NCI-H146 (cell line): ENCODE measurements at places on chromosomes 11 and 22.

DNA sequence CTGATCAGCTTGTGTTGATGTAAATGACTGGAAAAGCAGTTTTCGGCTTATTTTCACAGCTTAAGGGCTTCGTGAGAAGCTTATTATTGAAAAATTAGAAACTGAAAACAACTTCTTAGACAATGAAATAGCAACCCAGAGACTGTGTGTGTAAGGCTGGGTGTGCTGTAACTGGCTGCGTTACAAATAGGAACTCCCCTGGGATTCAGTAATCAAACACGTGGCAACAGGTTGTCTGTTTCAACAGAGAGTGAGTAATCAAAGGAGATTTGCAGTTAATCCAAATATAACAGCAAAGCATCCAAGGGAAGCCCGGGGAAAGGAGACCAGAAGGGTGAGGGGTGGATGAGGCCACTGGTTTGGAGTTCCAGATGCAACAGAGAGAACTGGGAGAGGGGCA is 19.2 kb downstream of the NTM start:
- no peak for DNase-seq

DNA sequence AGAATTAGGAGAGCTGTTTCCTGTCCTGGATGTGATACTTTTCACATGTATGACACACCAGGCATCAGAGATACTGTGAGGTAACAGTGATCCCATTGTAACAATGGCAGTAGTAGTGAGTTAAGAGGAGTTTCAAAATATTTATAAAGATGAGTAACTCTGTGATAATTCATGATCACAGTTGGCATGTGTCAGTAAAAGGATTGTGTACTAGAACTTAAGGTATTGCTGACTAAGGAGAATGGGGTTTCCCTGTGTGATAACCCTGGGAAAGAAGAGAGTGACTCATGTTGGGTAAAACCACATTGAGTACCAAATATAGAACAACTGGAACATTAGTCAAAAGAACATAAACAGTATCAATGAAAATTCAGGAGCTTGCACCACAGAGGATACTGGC is 22.9 kb upstream of the SLC5A1 start:
- DNase-seq: no peak

DNA sequence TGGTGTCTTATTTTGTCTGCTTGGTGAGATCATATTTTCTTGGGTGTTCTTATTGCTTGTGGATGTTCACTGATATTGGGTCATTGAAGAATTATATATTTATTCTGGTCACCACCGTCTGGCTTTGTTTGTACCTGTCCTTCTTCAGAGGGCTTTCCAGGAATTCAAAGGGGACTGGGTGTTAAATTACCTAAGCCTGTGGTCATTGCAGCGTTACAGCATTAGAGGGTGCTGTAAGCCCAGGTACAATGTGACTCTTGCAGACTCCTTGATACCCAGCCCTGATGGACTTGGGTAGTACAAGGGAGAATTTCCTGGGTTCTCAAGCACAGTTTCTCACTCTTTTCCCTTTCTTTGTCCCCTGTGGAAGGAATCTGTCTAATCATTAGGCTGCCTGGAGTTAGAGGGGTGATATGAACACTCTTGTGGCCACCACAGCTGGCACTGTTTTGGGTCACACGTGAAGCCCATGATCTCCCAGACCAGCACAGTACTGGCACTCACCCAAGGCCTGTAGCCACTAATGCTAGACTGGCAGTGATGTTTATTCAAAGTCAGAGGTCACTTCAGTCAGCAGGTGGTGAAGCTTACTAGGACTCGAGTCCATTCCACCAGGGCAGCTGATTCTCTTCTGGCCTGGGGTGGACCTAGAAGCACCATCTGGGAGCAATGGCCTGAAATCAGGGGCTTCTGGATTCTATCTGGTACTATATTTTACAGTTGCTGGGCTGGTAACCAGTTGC is 56.1 kb upstream of the NARS2 start:
- no peak for DNase-seq

DNA sequence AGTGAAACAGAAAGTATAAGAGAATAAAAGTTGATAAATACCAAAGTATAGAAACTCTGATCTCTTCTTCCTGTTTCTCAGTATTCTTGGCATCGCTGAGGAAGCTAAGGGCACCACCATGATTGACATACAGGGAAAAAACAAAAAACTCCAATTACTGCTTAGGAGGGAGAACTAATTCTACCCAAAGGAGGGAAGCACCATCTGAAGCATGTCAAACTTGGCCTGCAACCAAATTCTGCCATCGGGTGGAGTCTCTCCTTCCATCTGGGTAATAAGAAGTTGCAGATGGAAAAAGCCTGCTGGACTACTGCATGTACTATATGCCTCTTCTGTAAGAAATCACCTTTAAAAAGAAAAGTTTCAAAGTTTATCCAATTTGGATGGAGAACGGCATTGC is 30.5 kb upstream of the PPP2R1B start:
- DNase-seq: no peak

DNA sequence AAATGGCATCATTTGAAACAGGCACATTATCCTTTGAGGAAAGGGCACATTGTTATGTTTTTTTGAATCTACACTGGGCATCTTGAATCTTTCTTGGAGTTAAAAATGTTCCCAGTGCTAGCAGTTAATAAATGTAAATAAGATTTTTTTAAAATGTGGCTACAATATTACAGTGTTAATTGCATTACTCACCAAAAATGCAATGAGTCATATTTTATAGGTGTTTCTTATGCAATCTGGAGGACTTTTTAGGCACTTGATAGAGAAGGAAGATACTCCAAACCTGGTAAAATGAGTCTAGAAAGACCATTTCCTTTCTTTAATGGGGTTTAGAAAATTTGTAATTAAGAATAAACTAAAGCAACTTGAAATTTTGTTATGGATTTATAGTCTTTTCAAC is 238.0 kb downstream of the METTL15 start:
- DNase-seq: no peak

DNA sequence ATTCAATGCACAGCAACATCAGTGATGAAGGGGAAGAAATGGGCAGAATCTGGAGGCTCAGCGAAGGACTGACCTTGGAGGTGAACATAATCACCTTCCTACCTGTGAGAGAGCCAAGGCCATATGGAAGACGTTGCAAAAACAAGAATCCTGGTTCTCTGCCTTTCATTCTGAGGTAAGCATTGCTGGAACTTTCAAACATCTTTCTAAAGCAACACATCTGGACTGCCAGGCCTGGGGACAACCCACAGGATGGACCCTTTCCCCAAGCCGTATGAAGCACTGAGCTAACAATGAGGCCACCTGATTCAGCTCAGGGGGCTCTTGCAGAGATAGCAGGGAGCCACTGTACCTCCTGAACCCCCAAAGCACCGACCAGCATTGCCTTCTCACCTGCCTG is 70.5 kb downstream of the ETS1 start:
- DNase-seq: no peak

- DNase-seq: no peak
These were observed 38.3 kb downstream of the WT1 start for GRCh38 chr11:32396991-32397390.

- DNase-seq: no peak
These were observed 603.0 kb downstream of the BUD13 start for GRCh38 chr11:116169776-116170175.

- no peak for DNase-seq
These were observed 144.2 kb downstream of the FEZ1 start for GRCh38 chr11:125351868-125352250.
